ENCODE measurements at places on chromosomes 11 and 22. TPM values are rescaled to one million over a fixed set of nuclear protein-coding genes. Genes with fewer than 3 reads are reported as not detected.

Gene ELMOD1
- 3.3 TPM for total RNA-seq

Gene RPL27A
- 1,699 TPM for total RNA-seq

Gene MS4A15
- total RNA-seq, result not detected

Gene PARVG
- total RNA-seq, result 0.04 TPM

Gene ISX
- not detected for total RNA-seq

Gene FAM111A
- 84.4 TPM for total RNA-seq

Gene VSIG10L2
- not detected for total RNA-seq

Gene CHADL
- not detected for total RNA-seq

Gene WNT11
- 0.76 TPM for total RNA-seq

Gene TUB
- 7.8 TPM for total RNA-seq

Gene FOLR3
- not detected for total RNA-seq

Gene NXPE2
- total RNA-seq, result not detected

Gene SEZ6L
- not detected for total RNA-seq

Gene ZC3H12C
- 4.5 TPM for total RNA-seq

Gene MRGPRX4
- total RNA-seq, result not detected

Gene YAP1
- 41.1 TPM for total RNA-seq

Gene FGF4
- not detected for total RNA-seq

Gene RASSF10
- not detected for total RNA-seq

Gene CDC42EP2
- 2.5 TPM for total RNA-seq

Gene KLHL35
- total RNA-seq, result not detected

Gene RAC2
- 20.9 TPM for total RNA-seq

Gene KRTAP5-2
- not detected for total RNA-seq

Gene CLDN5
- not detected for total RNA-seq

Gene ABTB2
- total RNA-seq, result 3.2 TPM

Gene DNAJC4
- 2.5 TPM for total RNA-seq

Gene MOGAT2
- not detected for total RNA-seq

Gene PNPLA5
- not detected for total RNA-seq

Gene OR8D1
- not detected for total RNA-seq

Gene KCTD14
- not detected for total RNA-seq

Gene OR2AG1
- not detected for total RNA-seq

Gene TNNI2
- total RNA-seq, result not detected

Gene MAPK8IP2
- 0.29 TPM for total RNA-seq

Gene CCDC134
- total RNA-seq, result 10.6 TPM

Gene RPS13
- 2,637 TPM for total RNA-seq

Gene GGTLC2
- total RNA-seq, result not detected

Gene JOSD1
- total RNA-seq, result 52.1 TPM

Gene RIBC2
- total RNA-seq, result not detected

Gene KRTAP5-10
- total RNA-seq, result not detected

Gene TSPAN32
- total RNA-seq, result 0.81 TPM

Gene MS4A1
- total RNA-seq, result not detected

Gene NCR3LG1
- total RNA-seq, result 3.5 TPM

Gene DEFB108B
- not detected for total RNA-seq

Gene MAJIN
- total RNA-seq, result not detected

Gene TP53I11
- 10.4 TPM for total RNA-seq

Gene ARRB1
- 7.3 TPM for total RNA-seq

Gene RAB39A
- total RNA-seq, result 1.4 TPM

Gene OR51B2
- not detected for total RNA-seq

Gene CELSR1
- total RNA-seq, result 5.7 TPM

Gene PKDREJ
- total RNA-seq, result not detected

Gene TMEM191C
- not detected for total RNA-seq

Gene RTN4RL2
- 0.64 TPM for total RNA-seq

Gene POTEH
- 1.2 TPM for total RNA-seq

Gene INPP5J
- 0.79 TPM for total RNA-seq

Gene MN1
- 0.79 TPM for total RNA-seq

Gene MS4A3
- not detected for total RNA-seq

Data from H4 (cell line).